ENCODE measurements at places on chromosomes 12 and 14.

GRCh38 chr12:124162151-124163110, 132.5 kb upstream of the RFLNA start:
- DNase-seq: no peak

GRCh38 chr12:96457191-96457930, 32.0 kb upstream of the CFAP54 start:
- no peak for DNase-seq

DNA sequence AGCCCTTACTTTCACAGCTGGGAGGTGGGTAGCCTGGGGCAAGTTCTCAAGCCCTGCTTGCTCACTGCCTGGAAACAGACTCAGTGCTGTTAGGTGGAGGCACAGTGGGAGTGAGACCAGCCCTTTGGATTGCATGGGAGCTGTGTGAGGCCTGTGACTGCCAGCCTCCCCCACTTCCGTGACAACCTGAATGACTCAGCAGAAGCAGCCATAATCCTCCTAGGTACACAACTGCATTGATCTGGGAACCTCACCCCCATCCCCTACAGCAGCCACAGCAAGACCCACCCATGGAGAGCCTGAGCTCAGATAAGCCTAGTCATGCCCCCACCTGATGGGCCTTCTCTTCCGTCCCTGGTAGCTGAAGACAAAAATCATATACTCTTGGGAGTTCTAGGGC, 26.4 kb downstream of the ALG10 start:
- DNase-seq: no peak

DNA sequence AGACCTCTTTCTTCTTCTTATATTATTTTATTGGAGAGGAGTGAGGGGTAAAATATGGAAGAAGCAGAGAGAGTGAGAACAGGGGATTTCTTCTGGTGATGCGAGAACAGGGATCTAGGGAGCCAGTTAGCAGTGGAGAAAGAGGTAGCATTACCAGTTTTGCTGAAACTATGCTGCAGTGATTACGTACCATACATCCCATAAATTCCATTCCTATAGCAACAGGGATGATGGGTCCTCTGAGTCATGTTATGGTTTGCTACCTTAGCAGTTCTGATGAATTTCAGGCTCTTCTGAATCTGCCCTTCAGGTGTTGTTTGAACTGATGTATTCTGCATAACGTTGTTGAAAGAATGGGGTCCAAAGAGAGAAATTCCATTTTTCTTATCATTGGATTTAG, 625.4 kb upstream of the LRFN5 start:
- DNase-seq: no peak

DNA sequence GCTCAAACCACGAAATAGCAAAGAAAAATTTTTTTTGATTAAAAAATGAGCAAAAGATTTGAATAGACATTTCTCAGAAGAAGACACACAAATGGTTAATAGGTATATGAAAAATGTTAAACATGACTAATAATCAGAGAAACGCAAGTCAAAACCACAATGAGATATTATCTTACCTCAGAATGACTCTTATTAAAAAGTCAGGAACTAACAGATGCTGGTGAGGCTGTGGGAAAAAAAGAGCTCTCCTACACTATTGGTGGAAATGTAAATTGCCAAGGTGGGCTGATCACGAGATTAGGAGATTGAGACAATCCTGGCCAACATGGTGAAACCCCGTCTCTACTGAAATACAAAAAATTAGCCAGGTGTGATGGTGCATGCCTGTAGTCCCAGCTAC, 315.5 kb upstream of the FLRT2 start:
- no peak for DNase-seq

GRCh38 chr12:121248622-121249021, 38.7 kb downstream of the P2RX4 start:
- no peak for DNase-seq

GRCh38 chr12:53768976-53769375, 17.2 kb upstream of the CISTR start:
- DNase-seq: no peak

- no peak for DNase-seq
Measured at GRCh38 chr14:36471431-36471830, 48.6 kb downstream of the NKX2-1 start.

- DNase-seq: no peak
Measured at GRCh38 chr14:23181946-23182345, 1.5 kb downstream of the SLC7A8 start.

GRCh38 chr12:49974677-49975317, 2.0 kb downstream of the AQP6 start:
- DNase-seq: no peak

DNA sequence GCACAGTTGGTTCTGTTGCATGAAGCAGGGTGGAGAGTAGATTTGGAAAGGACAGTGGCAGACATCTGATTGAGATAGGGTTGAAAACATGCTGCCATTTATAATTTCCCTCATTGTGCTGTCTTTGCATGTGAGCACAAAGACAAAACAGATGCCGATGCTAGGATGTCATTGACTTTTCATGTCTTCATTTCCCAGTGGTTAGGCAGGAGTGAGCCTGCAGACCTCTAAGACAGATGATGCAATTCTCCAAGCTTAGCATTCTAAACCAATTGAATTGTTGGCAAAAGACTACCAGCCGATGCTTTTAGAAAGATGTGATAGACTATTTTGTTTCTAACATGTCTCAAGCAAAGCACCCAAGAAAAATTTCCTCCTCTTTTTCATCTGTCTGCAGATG, 37.1 kb upstream of the PELI2 start:
- DNase-seq: no peak

- DNase-seq: peak; percentile 82
Measured at GRCh38 chr14:52950410-52950897, 396 bp downstream of the FERMT2 start.

- no peak for DNase-seq
Measured at GRCh38 chr14:49991491-49991890, 98.6 kb downstream of the ARF6 start.

GRCh38 chr12:105239304-105239703, 3.3 kb upstream of the APPL2 start:
- no peak for DNase-seq

- no peak for DNase-seq
Measured at GRCh38 chr12:71610031-71610795, 53.4 kb downstream of the ZFC3H1 start.

- DNase-seq: no peak
Measured at GRCh38 chr12:1977588-1977987, 26.7 kb downstream of the DCP1B start.

- no peak for DNase-seq
Measured at GRCh38 chr12:102095677-102096263, 24.1 kb downstream of the NUP37 start.

DNA sequence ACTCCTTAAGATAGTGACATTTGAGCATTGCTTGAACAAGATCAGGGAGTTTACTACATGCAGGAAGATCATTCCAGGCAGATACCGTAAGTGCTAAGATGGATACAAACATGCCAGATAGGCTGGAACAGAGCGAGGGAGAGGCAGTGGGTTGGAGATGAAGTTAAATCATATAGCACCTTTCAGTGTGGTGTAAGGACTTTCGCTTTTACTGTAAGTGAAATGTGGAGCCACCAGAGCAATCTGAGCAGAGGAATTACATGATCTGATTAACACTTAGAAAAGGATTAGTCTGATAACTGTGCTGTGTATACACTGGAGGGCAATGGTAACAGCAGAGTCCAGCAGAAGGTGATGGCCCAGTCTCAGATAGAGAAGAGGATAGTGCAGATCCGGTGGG, 163.0 kb upstream of the SSTR1 start:
- DNase-seq: no peak

DNA sequence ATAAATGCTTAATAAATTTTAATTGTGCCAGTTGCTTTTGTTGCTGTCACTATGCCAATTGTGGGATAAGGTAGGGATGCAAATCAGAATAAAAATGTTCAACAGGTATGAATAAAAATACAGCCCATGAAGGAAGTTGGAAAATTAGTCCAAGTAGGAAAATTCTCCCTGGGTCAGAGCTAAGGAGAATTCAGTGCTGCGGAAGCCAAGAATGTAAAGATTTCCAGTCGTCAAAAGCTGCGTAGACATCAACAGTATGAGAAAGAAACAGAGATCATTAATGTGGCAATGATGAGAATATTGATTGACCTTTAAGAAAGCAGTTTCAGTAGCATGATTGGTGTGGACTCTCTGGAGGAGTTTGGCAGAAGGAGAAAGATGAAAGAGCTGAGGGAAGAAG, 87.9 kb downstream of the PLEKHA5 start:
- no peak for DNase-seq

GRCh38 chr12:41310367-41310766, 122.2 kb downstream of the PDZRN4 start:
- no peak for DNase-seq

DNA sequence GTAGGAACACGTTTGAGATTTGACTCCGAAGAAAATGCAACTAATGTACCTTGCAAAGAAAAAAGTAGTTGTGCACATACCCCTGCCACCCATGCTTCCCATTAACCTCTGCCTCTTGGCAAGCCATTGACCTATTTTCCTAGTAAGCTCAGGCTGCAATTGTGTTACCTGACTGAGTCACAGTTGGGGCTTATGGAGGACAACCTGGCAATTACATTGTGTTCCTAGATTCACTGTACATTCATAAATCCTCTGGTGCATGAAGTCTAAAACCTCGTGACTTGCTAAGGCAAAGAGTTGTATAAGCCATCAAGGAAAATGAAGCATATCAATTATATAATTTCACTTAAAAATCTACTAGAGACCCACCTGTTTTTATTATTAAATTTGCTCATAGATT, 62.0 kb upstream of the DUSP6 start:
- no peak for DNase-seq

- no peak for DNase-seq
Measured at GRCh38 chr14:49879646-49880204, 13.2 kb upstream of the ARF6 start.

DNA sequence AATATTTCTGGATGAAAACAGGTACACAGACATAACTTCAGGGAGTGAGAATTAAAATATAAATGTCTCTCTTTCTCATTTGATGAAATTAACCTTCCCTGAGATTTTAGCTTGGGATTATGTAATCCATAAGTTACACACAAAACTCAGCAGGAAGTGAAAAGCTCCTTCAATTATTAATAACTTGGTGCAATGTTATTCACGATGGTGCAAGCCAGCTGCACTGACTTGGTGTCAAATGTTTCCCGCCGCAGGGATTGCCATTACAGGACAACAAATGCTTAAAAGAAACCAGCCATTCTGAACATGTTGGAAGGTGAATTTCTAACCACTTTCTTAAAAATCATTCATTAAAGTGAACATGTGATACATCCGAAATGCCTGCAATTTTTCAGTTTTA, 250.4 kb downstream of the FOXN3 start:
- DNase-seq: no peak

DNA sequence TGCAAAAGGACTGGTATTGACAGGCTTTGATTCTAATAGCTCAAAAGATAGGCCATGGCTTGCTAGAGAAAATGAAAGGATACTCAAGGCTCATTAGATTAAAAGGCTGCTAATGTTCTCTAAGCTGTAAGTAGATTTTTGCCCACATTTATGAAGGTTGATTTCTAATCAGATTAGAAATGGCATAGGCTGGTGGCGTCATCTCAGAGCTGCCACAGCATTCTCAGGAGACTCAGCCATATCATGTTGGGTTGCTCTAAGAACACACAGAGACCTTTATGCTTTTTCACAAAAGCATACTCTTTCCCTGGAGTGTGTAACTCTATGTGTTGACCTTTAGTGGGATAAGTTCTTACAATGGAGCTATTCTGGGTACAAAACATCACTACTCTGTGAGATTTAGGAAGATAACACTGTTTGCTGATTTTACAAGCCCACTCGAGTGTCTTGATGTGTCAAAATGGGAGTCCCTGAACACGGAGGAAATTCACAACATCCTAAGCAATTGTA, 576.0 kb downstream of the NRXN3 start:
- no peak for DNase-seq

GRCh38 chr12:19263672-19264071, 134.1 kb downstream of the PLEKHA5 start:
- DNase-seq: no peak

DNA sequence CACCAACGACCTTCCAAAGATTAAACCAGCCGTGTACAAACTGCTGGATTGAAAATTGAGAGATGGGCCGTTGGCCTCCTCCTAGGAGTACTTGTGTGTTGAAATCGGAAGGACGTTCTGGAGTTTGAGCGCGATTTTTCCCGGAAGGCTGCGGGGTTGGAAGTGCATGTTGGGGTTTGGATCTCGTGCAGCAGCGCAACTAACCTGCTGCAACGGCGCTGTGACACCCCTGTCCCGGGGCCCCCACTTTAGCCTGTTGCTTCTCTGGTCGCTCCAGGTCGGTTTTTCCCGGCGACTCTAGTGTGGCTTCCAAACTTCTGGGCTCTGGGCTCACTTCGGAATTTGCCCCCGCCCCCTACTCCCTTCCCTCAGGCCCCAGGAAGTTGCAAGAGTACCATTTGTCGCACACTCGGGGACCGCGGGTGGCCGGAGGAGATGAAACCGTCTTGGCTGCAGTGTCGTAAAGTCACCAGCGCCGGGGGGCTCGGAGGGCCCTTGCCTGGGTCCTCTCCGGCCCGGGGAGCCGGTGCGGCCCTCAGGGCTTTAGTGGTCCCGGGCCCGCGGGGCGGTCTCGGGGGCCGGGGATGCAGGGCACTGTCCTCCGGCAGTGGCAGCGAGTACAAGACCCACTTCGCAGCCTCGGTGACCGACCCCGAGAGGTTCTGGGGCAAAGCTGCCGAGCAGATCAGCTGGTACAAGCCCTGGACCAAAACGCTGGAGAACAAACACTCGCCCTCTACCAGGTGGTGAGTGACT, at the start of gene ACSS3:
ACSS3 (plus strand) TSS at position 394 of the 756 bp plus-strand sequence; CDS start at position 436, 42 bp downstream.
- DNase-seq: peak; percentile 69

DNA sequence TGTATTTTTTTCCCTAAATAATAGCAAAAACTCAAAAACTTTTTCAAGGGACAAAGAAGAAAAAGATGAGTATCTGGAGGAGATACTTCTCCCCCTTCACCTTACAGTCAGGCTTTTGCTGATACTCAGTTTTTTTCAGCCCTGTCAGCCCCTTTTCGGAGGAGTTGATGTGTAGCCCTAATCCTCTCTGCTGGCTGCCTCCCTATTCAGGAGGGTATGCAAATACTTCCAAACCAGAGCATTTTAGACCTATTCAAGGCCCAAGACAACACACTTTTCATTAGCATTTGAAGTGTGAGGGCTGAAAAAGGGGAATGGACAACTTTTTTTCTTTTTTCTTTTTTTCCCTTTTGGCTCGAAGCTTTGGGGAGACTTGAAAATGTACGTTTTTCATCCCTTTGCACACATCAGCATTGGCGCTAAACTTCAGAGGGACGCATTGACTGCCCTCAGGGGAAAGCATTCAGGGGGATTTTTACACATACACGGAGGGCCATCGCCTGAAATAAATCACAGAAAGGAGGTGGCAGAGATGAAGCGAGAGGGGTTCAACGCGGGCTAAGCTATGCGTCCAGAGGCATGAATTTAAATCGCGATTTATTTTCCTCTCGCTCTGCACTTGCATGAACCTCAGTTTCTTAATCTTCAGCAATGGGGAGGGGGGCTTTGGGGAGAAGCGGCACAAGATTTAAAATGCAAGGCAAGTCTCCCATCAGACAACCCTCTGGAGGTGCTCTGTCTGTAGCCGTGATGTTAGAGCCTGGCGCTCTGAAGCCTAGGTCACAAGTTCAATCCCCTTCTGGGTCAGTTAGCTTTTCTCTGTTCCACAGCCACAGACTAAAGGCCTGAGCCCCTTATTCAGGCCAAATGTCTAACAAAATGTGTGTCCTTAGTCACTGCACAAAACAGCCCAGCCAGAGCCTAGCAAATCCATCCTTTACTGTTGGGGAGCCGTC, 86.3 kb downstream of the ASCL1 start:
- no peak for DNase-seq

GRCh38 chr12:9319842-9320173, 111.6 kb upstream of the PZP start:
- DNase-seq: no peak

GRCh38 chr12:116665666-116666304, 72.1 kb downstream of the SPRING1 start:
- no peak for DNase-seq
